ENCODE measurements at places on chromosomes 12 and 14. TPM values are rescaled to one million over a fixed set of nuclear protein-coding genes. Genes with fewer than 3 reads are reported as not detected.
A peak's percentile ranks its signal among the peaks of the same experiment; 100 is the strongest.

Gene CLEC1B
- total RNA-seq, result not detected

Gene SCNN1A
- total RNA-seq, result 0.05 TPM

Gene JDP2
- 2.4 TPM for total RNA-seq

Gene LBHD2
- total RNA-seq, result not detected

Gene PTMS
- 62.2 TPM for total RNA-seq

Gene RBP5
- not detected for total RNA-seq

Gene OTOGL
- total RNA-seq, result not detected

DNA sequence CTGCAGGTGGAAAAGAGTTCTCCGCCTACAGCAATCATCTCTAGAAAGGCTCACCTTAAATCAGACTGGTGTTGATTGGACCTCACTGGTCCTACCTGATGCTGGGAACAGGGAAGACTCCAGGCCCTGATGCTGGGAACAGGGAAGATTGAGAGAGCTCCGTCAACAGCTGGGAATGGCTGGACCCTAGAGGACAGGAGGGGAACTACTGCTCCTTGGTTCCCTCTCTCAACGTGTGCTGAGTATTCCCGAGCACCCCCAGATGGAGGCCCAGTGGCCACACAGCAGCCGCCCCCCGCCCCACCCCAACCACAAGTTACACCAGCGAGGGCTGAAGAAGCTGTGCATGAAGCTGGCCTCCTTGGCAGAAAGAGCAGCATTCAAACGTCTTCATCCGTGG lies 240.3 kb downstream of the SLC15A4 start:
- no peak overlapping the region for H3K27ac ChIP-seq
- no peak overlapping the region for H3K4me3 ChIP-seq
- no peak for DNase-seq
- H3K36me3 ChIP-seq, result no peaks in the 10 kb centered on the region
- no peaks in the 10 kb centered on the region for H3K4me1 ChIP-seq
- H3K27me3 ChIP-seq, result no peaks in the 10 kb centered on the region

GRCh38 chr14:24243336-24243836 lies 963 bp upstream of the TINF2 start:
- H3K36me3 ChIP-seq, result peaks cover 31% of the 10 kb centered on the region
- H3K27ac ChIP-seq, result peak overlapping the region; percentile 99
- H3K4me1 ChIP-seq, result peaks cover 53% of the 10 kb centered on the region
- H3K27me3 ChIP-seq, result no peaks in the 10 kb centered on the region

- peaks cover 57% of the 10 kb centered on the region for H3K4me1 ChIP-seq
- peak; percentile 99 for DNase-seq
- H3K36me3 ChIP-seq, result peaks cover 16% of the 10 kb centered on the region
- peak overlapping the region; percentile 87 for H3K27ac ChIP-seq
Measured at GRCh38 chr14:21437063-21437901, 18.6 kb downstream of the CHD8 start.

- H3K27ac ChIP-seq, result no peak overlapping the region
- H3K4me3 ChIP-seq, result no peak overlapping the region
- no peaks in the 10 kb centered on the region for H3K36me3 ChIP-seq
Measured at GRCh38 chr14:59275668-59276067, 87.2 kb downstream of the DAAM1 start.

DNA sequence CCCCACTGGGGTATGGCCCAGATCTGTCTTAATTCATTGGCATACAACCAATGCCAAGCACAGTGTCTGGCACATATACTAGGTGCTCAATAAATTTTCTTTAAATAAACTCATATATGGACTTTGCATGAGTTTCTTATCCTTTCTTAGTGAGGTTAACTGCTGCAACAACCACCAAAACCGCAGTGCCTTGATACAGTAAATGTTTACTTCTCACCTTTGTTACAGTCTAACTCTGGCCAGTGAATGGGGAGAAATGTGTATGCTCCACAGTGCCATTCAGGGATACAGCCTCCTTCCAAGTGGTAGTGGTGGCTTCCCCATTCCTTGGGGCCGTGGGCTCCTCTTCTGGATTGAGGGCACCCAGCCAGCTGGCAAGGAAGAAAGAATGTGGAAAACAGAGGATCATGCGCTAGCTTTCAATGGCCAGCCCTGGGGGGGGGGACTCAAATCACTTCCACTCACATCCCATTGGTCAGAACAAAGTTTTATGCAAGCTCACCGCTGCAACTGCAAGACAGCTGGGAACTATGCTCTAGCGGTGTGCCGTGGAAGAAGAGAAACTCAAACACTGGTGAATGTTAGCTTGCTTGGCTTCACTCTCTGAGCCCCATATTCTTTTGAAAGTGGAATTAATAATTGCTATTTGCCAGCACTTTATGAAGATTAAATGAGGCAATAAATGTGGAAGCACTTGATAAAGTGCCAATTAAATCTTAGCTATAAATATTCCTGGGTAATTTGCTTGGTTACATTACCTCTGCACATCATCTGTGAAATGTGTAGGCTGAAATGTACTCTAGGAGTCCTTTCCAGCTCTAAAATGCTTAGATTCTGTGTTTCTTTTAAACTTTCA lies 51.0 kb upstream of the SOCS2 start:
- H3K36me3 ChIP-seq, result no peaks in the 10 kb centered on the region
- no peak for DNase-seq
- no peak overlapping the region for H3K27ac ChIP-seq
- peaks cover 5% of the 10 kb centered on the region for H3K27me3 ChIP-seq
- H3K4me1 ChIP-seq, result no peaks in the 10 kb centered on the region

- DNase-seq, result no peak
- H3K4me1 ChIP-seq, result peaks cover 4% of the 10 kb centered on the region
- H3K27me3 ChIP-seq, result no peaks in the 10 kb centered on the region
- H3K4me3 ChIP-seq, result no peak overlapping the region
- H3K27ac ChIP-seq, result no peak overlapping the region
- H3K36me3 ChIP-seq, result no peaks in the 10 kb centered on the region
Measured at GRCh38 chr12:69913526-69913925, 88.5 kb downstream of the MYRFL start.

DNA sequence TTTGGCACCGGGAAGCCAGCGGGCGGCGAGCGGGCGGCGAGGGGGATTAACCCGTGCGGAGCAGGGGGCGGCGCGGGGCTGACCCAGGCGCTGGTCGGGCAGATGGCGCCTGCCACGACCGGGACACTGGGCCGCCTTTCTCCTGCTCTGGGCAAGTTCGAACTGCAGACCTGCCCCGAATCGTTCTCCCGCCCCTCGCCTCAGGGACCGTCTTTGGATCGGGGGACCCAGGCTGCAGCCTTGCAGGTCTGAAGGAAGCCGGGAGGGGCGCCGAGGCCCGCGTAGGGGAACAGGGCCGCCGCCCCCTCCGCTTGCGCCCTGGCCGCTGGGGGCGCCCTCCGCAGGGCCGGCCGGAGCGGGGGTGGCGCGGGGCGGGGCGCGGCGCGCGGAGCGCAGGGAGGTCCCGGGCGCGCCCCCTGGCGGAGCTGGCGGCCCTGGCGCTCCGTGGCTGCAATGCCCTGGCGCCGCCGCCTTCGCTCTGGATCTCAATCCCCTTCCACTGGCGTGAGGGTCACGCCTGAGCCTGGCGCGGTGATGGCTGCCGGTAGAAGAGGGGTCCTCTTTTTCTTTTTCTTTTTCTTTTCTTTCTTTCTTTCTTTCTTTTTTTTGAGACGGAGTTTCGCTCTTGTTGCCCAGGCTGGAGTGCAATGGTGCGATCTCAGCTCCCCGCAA lies 449 bp upstream of the LTBP2 start:
- H3K4me3 ChIP-seq, result peak overlapping the region; percentile 62
- DNase-seq, result peak; percentile 91
- peaks cover 15% of the 10 kb centered on the region for H3K27me3 ChIP-seq
- H3K27ac ChIP-seq, result no peak overlapping the region
- H3K36me3 ChIP-seq, result no peaks in the 10 kb centered on the region
- peaks cover 25% of the 10 kb centered on the region for H3K4me1 ChIP-seq

DNA sequence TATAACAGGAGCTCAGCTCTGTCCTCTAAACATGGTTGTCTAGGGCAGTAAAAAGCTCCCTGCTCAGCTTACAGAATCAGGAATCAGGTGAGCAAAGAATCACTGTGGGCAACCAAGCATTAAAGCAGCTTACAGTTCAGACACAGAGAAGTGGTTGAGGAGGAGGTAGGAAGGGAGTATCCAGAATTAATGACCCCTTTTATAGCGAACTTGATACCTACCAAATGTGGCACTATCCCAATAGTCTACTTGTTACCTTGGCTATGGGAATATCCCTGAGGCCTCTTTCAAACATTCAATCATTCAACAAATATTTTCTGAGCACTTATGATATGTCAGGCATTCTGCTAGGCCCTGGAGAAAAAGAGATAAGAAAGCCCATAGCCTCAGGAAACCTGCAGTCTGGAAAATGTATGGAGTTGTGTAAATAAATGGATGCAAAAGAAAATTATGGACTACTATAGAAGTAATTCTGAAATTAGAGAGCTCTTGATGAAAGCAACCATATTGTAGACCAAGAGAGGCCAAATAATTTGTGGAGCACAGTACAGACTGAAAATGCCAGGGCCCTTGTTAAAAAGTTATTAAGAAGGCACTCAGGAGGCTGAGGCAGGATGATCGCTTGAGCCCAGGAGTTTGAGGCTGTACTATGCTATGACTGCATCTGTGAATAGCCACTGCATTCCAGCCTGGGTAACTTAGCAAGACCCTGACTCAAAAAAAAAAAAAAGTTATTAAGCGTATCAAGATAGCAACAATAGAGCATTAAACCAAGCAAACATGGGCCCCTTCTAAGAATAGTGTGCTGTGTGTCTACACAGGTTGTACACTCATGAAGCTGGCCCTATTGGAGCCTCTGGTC lies 134.0 kb upstream of the CPSF6 start:
- H3K36me3 ChIP-seq, result no peaks in the 10 kb centered on the region
- H3K27me3 ChIP-seq, result no peaks in the 10 kb centered on the region
- no peak for DNase-seq
- no peak overlapping the region for H3K4me3 ChIP-seq
- no peaks in the 10 kb centered on the region for H3K4me1 ChIP-seq

DNA sequence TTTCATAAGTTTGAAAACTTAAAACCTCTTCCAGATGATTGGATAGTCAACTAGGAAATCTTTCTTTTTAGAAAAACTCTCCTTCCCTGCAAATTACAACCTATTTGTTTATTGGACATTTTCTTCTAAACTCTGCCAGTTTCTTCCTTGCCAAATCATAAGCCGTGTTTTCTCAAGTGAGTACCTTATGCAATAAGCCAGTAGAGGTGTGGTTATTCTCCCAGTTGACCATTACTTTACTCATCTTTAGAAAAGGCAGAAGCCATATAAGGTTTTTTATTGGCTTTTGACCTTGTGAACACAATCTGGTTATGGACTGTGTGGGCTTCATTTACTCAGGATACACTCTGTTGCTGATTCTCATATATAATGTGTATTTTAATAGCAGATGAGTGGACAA lies 14.6 kb downstream of the ACTR6 start:
- H3K4me3 ChIP-seq, result no peak overlapping the region
- H3K27ac ChIP-seq, result peak overlapping the region; percentile 3
- H3K27me3 ChIP-seq, result no peaks in the 10 kb centered on the region
- peaks cover 20% of the 10 kb centered on the region for H3K36me3 ChIP-seq
- peaks cover 4% of the 10 kb centered on the region for H3K4me1 ChIP-seq

GRCh38 chr14:103676881-103677675 lies 38.2 kb downstream of the XRCC3 start:
- no peak overlapping the region for H3K4me3 ChIP-seq
- H3K4me1 ChIP-seq, result peaks cover 2% of the 10 kb centered on the region
- no peak overlapping the region for H3K27ac ChIP-seq
- H3K36me3 ChIP-seq, result peaks cover 54% of the 10 kb centered on the region
- DNase-seq, result no peak

- H3K27me3 ChIP-seq, result no peaks in the 10 kb centered on the region
- H3K4me3 ChIP-seq, result no peak overlapping the region
- no peak for DNase-seq
- H3K4me1 ChIP-seq, result peaks cover 3% of the 10 kb centered on the region
- peaks cover 33% of the 10 kb centered on the region for H3K36me3 ChIP-seq
Measured at GRCh38 chr14:67963545-67963944, 144.0 kb downstream of the RAD51B start.

GRCh38 chr12:80045594-80045993 lies 53.7 kb upstream of the OTOGL start:
- DNase-seq, result no peak
- H3K36me3 ChIP-seq, result no peaks in the 10 kb centered on the region
- no peak overlapping the region for H3K27ac ChIP-seq
- no peak overlapping the region for H3K4me3 ChIP-seq
- peaks cover 1% of the 10 kb centered on the region for H3K27me3 ChIP-seq

- DNase-seq, result peak; percentile 70
- H3K36me3 ChIP-seq, result peaks cover 30% of the 10 kb centered on the region
- H3K27ac ChIP-seq, result peak overlapping the region; percentile 96
- peak overlapping the region; percentile 89 for H3K4me3 ChIP-seq
Measured at GRCh38 chr12:388541-389141, 479 bp downstream of the KDM5A start.

- H3K36me3 ChIP-seq, result peaks cover 50% of the 10 kb centered on the region
- DNase-seq, result no peak
- H3K27ac ChIP-seq, result no peak overlapping the region
- H3K4me1 ChIP-seq, result peaks cover 10% of the 10 kb centered on the region
- no peak overlapping the region for H3K4me3 ChIP-seq
- H3K27me3 ChIP-seq, result no peaks in the 10 kb centered on the region
Measured at GRCh38 chr12:49023812-49024211, 5.2 kb upstream of the PRKAG1 start.

DNA sequence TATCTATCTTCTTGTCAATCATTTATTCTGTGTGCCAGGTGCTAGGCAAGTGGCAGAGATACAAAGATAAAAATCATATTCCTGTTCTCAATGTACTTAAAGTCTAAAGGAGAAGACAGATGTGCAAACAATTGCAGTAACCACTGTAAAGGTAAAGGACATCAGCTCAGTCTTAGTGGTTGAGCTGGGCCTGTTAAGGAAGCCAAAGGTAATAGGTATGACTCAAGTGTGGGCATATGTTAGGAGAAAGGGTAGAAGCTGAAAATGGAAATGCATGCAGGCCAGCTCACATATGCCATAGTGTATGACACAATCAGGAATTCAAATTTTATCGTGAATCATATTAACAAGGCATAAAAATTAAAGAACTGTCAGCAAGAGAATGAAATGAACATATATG lies 49.8 kb downstream of the FAR2 start:
- no peak overlapping the region for H3K27ac ChIP-seq
- H3K27me3 ChIP-seq, result no peaks in the 10 kb centered on the region
- no peaks in the 10 kb centered on the region for H3K4me1 ChIP-seq
- DNase-seq, result no peak
- H3K4me3 ChIP-seq, result no peak overlapping the region

- no peak overlapping the region for H3K4me3 ChIP-seq
- H3K4me1 ChIP-seq, result peaks cover 4% of the 10 kb centered on the region
- peaks cover 2% of the 10 kb centered on the region for H3K36me3 ChIP-seq
- DNase-seq, result no peak
Measured at GRCh38 chr14:70812124-70812818, 3.0 kb upstream of the MAP3K9 start.

GRCh38 chr14:21748869-21749303 lies 75.3 kb upstream of the OR4E1 start:
- H3K27me3 ChIP-seq, result no peaks in the 10 kb centered on the region
- H3K4me1 ChIP-seq, result peaks cover 9% of the 10 kb centered on the region
- H3K4me3 ChIP-seq, result peak overlapping the region; percentile 52
- peak; percentile 75 for DNase-seq
- no peaks in the 10 kb centered on the region for H3K36me3 ChIP-seq

DNA sequence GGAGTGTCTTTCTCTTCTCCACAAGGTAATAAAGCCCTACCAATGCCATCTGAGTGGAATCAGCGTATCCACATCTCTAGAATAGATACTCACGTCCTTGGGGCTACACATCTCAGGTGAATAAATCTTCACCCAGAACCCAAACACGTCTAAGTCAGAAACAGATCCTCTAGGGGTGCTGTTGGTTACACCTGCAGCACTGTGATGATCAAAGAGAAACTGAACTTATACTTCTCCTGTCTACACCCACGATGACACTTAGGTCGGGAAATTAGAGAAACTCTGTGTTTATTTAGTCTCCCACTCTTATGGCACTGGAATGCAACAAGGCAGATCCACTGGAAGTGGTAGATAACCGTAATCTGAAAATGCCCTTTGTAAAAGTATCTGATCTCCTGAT lies 46.2 kb downstream of the WIF1 start:
- H3K4me1 ChIP-seq, result no peaks in the 10 kb centered on the region
- H3K4me3 ChIP-seq, result no peak overlapping the region
- H3K27ac ChIP-seq, result no peak overlapping the region
- peaks cover 22% of the 10 kb centered on the region for H3K27me3 ChIP-seq
- H3K36me3 ChIP-seq, result no peaks in the 10 kb centered on the region
- DNase-seq, result no peak
